ENCODE measurements at places on chromosomes 4 and X.

- DNase-seq = no peak
Measured at GRCh38 chrX:110036162-110037033, 33.5 kb downstream of the TMEM164 start.

DNA sequence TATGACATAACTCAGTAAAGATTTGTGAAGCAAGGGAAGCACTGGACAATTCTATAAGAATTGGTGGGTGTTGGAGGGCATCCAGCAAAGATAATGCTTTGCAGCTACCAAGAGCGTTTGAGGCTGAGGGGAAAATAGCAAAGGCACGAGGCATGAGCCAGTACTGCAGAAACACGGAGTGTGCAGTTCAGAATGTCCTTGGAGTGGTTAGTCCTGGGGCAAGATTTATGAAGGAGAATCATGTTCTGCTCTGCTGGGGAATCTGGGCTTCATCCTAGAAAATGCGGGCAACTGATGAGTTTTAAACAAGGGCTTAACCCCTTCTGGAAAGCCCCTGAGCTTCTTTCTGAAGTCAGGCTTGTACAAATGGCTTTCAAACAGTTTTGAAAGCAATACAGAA is 452.5 kb downstream of the IL15 start:
- no peak for DNase-seq

- no peak for DNase-seq
Measured at GRCh38 chrX:104172121-104172520, 5.9 kb downstream of the FAM199X start.

DNA sequence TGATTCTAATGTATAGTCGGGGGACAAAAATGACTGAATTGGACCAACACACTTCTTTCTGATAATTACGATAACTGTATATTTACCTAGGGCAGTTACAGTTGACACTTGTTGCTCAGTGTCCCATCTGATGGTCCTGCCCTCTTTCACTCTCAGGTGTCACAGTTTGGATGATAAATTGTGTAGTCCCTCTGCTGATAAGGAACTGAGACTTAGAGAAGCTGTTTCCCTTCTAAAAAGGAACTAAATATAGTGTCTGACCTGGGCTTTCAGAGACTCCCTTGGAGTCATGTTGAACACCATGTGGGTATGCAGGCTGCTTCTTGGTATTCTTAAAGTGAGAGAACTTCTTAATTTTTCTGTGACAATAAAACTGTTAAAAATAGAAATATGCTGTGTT is 23.7 kb upstream of the PNPLA4 start:
- no peak for DNase-seq

DNA sequence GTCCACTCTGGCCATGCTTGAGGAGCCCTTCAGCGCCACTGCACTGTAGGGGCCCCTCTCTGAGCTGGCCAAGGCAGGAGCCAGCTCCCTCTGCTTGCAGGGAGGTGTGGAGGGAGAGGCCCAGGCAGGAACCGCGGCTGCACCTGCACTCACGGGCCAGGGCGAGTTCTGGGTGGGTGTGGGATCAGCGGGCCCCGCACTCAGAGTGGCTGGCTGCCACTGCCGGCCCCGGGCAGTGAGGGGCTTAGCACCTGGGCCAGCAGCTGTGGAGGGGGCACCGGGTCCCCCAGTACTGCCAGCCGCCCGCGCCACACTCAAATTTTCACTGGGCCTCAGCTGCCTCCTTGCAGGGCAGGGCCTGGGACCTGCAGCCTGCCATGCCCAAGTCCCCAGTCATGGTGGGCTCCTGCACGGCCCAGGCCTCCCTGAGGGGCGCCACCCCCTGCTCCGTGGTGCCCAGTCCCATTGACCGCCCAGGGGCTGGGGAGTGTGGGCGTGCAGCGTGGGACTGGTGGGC is 347.2 kb upstream of the SPOCK3 start:
- DNase-seq = no peak

DNA sequence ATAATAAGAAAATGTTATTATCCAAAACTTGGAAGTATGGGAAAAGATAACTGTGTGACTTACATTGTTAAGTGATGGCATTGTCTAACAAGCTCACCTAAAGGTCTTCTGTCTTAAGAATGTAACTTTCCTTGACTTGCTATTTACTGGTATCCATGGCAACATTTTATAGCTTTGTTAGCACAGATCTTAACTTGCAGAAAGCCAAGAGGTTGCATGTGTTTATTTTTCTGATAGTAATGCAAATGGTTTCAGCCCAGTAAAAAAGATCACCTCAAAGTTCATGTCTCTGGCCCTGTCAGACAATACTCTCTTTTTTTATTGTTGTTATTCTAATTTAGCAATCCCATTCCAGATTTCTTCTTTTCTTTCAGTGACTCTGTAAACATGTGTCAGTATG is 425.3 kb downstream of the SPRY1 start:
- no peak for DNase-seq

DNA sequence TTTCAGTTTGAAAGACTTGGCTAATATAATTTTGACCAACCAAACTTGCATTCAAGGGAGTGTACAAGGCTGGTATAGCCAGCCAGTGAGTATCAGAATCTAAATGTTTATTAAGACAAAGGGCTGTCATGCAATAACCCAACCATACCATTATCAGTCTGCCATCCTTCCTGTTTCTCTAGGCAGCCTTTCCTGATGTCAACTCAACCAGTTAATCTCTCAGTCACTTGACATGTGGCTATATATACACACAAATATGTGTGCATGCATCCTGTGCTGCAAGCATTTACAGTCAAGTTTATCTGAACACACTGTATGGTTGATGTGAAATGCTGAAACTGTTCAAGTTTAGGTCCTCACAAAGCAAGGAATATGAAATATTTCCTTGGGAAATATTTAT is 17.2 kb downstream of the BTK start:
- DNase-seq = no peak

- no peak for DNase-seq
Measured at GRCh38 chr4:20318001-20318908, 66.5 kb downstream of the SLIT2 start.

DNA sequence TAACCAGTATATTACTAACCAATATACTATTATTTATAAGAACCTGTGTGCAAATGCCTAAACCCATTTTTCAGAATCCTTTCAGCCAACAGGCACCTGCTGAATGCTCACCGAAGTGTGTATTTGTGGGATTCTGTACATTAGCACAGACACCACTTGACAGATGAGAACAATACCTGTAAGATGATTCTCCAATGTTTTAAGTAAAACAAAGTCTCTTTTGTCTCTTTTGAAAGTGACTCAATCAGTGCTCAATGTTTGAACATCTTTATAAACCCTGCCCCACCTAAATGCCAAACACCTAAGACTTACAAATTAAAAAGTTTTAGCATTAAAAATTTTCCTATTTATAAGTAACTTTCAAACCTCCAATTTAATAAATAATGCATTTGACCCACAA is 763 bp downstream of the ASB9 start:
- no peak for DNase-seq

DNA sequence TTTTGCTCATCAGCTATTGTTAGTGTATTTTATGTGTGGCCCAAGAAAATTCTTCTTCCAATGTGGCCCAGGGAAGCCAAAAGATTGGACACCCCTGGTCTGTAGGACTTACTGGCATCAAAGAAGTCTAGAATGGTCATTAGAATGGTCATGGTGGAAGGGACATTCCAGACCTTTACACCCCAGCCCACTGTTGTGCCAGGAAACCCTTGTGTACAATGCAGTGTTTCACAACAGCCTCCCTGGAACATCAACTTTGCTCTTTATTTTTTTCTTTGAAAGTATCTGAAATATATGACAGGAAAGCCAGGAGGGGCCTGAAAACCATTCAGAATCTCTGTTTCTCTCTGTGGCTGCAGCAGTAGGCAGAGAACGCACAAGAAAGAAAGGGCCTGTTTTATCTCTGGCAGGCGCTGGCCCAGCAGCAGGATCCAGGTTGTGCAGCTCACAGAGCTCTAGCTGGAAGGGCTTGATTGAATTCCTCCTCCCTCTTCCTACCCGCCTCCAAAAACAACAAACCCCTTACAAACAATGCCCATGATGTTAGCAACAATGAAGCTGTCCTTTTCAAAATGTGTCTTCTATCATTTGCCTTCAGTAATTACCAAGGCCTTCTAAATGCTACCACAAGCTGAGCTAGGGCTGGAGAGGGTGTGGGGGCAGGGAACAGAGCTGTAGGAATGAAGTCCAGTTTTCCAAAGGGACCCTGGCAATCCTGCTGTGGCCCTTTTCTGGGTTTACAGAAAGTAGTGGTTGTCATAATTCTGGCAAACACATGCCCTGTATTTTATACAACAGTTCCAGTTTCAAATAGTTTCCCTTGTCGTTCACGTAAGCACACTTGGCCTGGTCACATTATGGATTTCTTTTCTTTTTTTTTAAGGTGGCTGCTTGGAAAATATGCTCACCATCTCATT is 32.3 kb upstream of the TFDP3 start:
- no peak for DNase-seq

- DNase-seq = no peak
Measured at GRCh38 chr4:94277534-94277933, 65.1 kb downstream of the HPGDS start.

- DNase-seq = no peak
Measured at GRCh38 chr4:151888367-151888866, 127.6 kb upstream of the GATB start.

DNA sequence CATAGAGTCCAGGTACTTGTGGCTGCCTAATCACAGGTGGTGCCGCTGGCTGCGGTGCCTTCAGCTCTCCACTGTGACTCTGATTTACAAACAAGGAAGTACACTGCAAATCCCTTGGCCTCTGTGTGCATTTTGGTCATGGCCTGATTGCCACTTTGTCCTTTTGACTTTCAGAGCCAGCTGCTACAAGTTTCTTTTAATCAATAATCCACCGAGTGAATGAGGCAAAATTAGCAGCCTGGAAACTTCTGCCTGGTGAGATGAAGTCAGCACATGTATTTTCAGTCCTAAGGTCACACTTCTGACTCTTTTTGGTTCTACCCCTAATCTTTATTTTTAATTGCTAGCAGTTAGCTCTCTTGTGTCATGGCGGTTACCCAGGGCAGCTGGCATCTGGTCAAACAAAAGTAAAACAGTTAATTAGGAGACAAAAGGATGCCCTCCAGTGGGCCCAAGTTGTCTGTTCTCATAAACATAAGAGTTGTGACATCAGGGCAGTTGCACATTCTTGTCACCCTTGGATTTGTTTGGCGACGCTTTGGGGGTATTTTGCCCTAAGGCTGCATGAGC is 62.3 kb upstream of the LNX1 start:
- DNase-seq = peak; percentile 15

GRCh38 chr4:159428975-159429692 is 326.3 kb downstream of the RAPGEF2 start:
- no peak for DNase-seq

- DNase-seq = no peak
Measured at GRCh38 chrX:4851534-4851933, 1138.1 kb upstream of the PRKX start.

- no peak for DNase-seq
Measured at GRCh38 chr4:76458297-76458696, 23.3 kb downstream of the SHROOM3 start.

DNA sequence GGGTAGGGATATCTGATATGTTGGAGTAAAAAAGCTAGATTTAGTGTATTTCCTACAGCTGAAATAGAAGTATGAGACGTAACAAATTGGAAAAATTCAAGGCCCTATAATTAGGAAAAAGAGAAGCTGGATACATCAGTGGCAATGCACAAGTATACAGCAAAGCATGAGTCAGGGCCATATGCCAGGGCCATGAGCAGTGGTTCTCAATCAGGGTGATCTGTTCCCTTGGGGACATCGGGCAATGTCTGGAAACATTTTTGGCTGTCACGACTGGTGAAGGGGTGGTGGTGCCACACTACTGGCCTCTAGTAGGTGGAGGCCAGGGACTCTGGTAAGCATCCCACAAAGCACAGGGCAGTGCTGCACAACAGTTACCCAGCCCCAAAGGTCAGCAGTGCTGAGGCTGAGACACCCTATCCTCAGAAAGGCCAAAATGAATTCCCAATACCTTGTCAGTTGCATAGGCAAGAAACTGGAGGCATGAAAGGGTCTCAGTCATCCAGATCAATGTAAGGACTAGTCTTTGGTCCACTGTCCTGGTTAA is 36.8 kb upstream of the NAP1L5 start:
- no peak for DNase-seq

DNA sequence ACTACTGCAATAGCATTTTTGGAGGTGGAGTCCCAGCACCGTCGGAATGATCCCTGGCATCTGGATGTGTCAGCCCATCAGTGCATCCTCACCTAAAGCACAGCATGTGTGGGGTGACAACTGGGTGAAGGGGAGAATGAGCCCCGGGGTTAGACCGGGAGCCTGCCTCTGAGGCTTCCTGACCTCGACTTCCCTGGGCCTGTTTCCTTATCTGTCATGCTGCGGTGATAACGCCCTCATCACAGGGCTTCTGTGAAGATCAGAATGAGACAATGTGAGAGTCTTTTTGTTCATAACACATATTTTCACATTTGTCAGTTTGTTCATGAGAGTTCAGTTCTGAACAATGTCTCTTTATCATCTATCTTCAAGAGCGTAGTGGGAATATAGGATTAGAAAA is 31.1 kb upstream of the PDLIM3 start:
- DNase-seq = no peak

GRCh38 chr4:159283696-159284095 is 180.8 kb downstream of the RAPGEF2 start:
- DNase-seq = peak; percentile 29

DNA sequence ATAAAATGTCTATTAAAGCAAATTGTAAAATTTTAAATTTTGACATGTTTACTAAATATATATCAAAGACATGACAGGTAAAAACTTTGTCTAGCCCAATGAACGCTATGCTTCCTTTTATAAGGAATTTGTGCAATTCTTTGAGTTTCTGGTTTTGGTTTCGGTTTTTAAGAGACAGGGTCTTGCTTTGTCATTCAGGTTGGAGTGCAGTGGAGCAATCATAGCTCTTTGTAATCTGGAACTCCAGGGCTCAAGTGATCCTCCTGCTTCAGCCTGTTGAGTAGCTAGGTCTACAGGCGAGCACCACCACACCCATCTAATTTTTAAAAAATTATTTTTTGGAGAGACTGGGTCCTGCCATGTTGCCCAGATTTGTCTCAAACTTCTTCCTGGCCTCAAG is 60.7 kb downstream of the BLTP1 start:
- DNase-seq = no peak

GRCh38 chr4:120971884-120972283 is 49.4 kb upstream of the PRDM5 start:
- DNase-seq = no peak

DNA sequence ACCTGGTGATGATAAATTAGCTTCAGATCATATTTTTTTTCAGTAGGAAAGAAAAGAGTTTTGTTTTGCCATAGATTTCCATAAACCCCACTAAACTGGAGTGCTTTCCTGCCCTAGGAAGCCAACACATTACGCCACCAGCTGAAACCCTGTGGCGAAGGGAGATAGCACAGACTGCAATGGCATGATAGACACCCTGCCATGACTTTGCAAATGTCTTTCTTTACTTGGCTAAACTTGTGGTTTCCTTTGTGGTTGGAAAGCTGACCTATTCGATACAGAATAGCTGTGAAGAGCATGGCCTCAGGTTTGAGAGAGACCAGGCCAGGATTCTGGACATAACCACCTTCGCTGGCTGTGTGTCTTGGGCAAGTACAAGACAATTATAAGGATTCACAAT is 19.1 kb downstream of the MFAP3L start:
- DNase-seq = no peak

Data from Daoy (cell line).